Epithelial cell of alveolus of lung (primary cell): ENCODE measurements at places on chromosomes 5 and 9. TPM values are rescaled to one million over a fixed set of nuclear protein-coding genes. Genes with fewer than 3 reads are reported as not detected.

Gene SLC45A2
- total RNA-seq = not detected in 2 replicates

Gene GDF9
- 1.3 TPM in 1 of 2 replicates, not detected in the other for total RNA-seq

Gene CRHBP
- total RNA-seq = not detected in 2 replicates

Gene IL3
- total RNA-seq = not detected in 2 replicates

Gene RPL12
- 3,154 and 4,961 TPM in 2 replicates for total RNA-seq

Gene IFNA21
- total RNA-seq = not detected in 2 replicates

Gene MARCHF11
- not detected in 2 replicates for total RNA-seq

Gene TSLP
- 0.80 and 5.8 TPM in 2 replicates for total RNA-seq

Gene KIF27
- 1.0 and 2.5 TPM in 2 replicates for total RNA-seq

Gene DMXL1
- 17.1 and 19.3 TPM in 2 replicates for total RNA-seq

Gene TAF1L
- total RNA-seq = under 0.01 TPM in 1 of 2 replicates, not detected in the other

Gene SV2C
- not detected in 2 replicates for total RNA-seq

Gene SHISAL2B
- 4.3 TPM in 1 of 2 replicates, not detected in the other for total RNA-seq

Gene SSNA1
- 61.1 and 99.0 TPM in 2 replicates for total RNA-seq

Gene MLANA
- not detected in 2 replicates for total RNA-seq

Gene C5
- 0.80 and 1.3 TPM in 2 replicates for total RNA-seq

Gene BARX1
- total RNA-seq = not detected in 2 replicates

Gene TJP2
- total RNA-seq = 22.1 and 28.2 TPM in 2 replicates

Gene ZNF354C
- total RNA-seq = 3.9 and 8.4 TPM in 2 replicates

Gene LCN10
- not detected in 2 replicates for total RNA-seq

Gene CEL
- 0.52 and 1.1 TPM in 2 replicates for total RNA-seq

Gene JADE2
- total RNA-seq = 17.5 and 21.6 TPM in 2 replicates

Gene PANK3
- total RNA-seq = 19.6 and 28.1 TPM in 2 replicates

Gene CARTPT
- total RNA-seq = not detected in 2 replicates

Gene C5orf46
- 2.3 TPM in 1 of 2 replicates, not detected in the other for total RNA-seq

Gene CCL27
- 0.39 TPM in 1 of 2 replicates, not detected in the other for total RNA-seq
